Upper lobe of right lung (tissue), 1 donor: ENCODE measurements at places on chromosomes 1 and 21. TPM values are rescaled to one million over a fixed set of nuclear protein-coding genes. Genes with fewer than 3 reads are reported as not detected.

The C1orf52 gene
- 22.5 TPM for total RNA-seq

The SH2D1B gene
- total RNA-seq, result 1.9 TPM

DNA sequence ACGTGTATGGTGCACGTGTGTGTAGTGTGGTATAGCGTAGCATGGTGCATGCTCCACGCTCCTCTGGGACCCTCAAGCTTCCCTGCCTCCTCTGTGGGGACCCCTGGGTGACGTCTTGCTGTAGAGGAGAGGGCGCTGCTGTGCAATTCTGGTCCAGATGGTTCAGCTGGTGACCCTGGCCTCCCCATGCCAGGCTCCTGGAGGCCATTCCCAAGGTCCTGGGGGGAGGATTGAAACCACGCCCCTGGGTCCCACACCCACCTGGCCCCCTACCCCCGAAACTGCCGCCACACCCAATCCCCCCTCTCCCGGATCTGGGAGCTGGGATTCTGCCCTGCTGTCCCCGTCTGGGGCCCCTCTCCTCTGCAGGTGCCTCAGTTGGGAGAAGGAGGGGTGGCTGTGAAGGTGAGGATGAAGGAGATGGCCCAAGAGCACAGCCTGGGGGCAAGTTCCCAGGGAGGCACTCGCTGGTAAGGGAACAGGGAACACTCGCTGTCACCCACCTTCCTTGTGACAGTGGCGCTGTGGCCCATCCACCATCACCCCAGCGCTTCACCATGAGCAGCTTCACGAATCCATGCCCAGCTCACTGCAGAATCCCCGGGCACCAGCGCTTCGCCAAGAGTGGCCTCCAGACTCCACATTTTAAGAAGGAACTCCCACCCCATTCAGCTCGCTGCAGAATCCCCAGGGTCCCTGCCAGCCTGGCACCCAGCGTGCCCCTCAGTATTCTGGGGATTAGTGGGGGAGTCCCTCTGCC lies 38.0 kb downstream of the WDR4 start:
- peaks cover 5% of the 10 kb centered on the region for H3K4me1 ChIP-seq
- DNase-seq, result peak; percentile 59
- no peak overlapping the region for H3K4me3 ChIP-seq
- no peak overlapping the region for H3K27ac ChIP-seq
- H3K36me3 ChIP-seq, result peaks cover 51% of the 10 kb centered on the region

GRCh38 chr1:8874230-8875201 lies 4.0 kb downstream of the ENO1 start:
- H3K27ac ChIP-seq, result peak overlapping the region; percentile 44
- H3K27me3 ChIP-seq, result no peaks in the 10 kb centered on the region
- peak overlapping the region; percentile 90 for H3K4me3 ChIP-seq
- DNase-seq, result no peak
- H3K36me3 ChIP-seq, result peaks cover 66% of the 10 kb centered on the region
- peaks cover 65% of the 10 kb centered on the region for H3K4me1 ChIP-seq

DNA sequence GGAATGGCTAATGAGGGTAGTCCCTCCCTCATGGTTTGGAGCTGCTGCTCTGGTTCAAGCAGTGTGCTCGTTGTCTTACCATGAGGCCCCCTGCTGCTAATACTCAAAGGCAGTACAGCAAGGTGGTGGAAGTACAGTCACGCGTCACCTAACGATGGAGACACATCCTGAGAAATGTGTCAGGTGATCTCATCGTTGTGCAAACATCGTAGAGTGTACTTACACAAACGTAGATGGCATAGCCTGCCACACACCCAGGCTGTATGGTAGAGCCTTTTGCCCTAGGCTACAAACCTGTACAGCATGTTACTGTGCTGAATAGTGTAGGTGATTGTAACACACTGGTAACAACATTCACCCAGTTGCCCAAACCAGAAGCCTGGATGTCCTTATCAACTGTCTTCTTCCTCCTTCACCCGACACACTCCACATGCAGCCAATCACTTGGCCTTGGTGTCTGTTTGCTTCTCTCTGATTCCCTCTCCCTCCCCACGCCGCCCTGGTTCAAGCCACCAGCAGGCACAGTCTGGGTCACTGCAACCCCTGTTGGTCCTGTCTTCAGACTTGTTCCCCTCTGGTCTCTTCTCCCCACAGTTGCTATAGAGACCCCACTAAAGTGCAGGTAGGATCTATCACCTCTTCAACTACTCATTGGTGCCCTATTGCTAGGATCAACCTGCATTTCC lies 6.0 kb upstream of the KCNA2 start:
- no peak for DNase-seq
- H3K36me3 ChIP-seq, result no peaks in the 10 kb centered on the region
- no peak overlapping the region for H3K4me3 ChIP-seq
- H3K4me1 ChIP-seq, result peaks cover 2% of the 10 kb centered on the region

DNA sequence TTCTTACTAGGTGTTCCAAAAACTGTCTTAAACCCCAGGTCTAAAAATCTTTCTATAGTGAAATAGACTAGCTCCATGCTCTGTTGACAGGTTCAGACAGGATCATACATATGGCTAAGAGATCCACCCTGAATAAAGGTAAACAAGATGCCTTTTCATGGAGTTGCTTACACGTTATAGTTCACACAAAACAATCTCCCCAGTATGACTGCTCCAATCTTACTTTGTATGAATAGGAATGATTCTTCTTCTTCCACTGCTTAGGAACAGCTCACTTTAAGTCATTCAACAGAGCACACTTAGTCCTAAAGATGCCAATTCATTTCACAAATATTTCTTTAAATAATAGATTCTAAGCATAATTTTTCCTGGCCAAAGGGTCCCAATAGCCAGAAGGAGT lies 16.0 kb downstream of the ELK4 start:
- H3K27ac ChIP-seq, result no peak overlapping the region
- no peak for DNase-seq

DNA sequence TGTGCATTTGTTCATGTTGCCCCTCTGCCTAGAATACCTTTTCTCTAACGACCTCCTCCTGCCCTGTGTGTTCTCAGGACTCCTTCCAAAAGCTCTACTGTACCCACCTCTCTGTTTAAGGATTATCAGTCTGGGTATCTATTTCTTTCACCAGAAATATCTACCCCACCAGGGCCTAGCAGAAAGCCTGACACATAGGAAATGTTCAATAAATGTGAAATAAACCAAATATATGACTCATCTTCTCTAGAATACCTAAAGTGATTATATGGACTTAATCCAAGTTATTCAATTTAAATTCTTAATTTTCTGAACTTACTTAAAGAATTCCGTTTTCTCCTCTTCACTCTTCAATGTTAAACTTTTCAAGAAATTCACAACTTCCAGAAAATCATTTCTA lies 27.1 kb downstream of the SCYL3 start:
- H3K27me3 ChIP-seq, result no peaks in the 10 kb centered on the region
- no peak for DNase-seq
- H3K4me1 ChIP-seq, result no peaks in the 10 kb centered on the region
- no peak overlapping the region for H3K4me3 ChIP-seq

- no peaks in the 10 kb centered on the region for H3K4me1 ChIP-seq
- H3K36me3 ChIP-seq, result no peaks in the 10 kb centered on the region
- no peaks in the 10 kb centered on the region for H3K27me3 ChIP-seq
- H3K4me3 ChIP-seq, result no peak overlapping the region
- H3K27ac ChIP-seq, result no peak overlapping the region
These were observed 144.3 kb downstream of the FCRL5 start for GRCh38 chr1:157407917-157408525.

The KRTAP10-3 gene
- not detected for total RNA-seq
